Hindlimb muscle (tissue), 1 donor: ENCODE measurements at places on chromosomes 6 and 20. TPM values are rescaled to one million over a fixed set of nuclear protein-coding genes. Genes with fewer than 3 reads are reported as not detected.

DNA sequence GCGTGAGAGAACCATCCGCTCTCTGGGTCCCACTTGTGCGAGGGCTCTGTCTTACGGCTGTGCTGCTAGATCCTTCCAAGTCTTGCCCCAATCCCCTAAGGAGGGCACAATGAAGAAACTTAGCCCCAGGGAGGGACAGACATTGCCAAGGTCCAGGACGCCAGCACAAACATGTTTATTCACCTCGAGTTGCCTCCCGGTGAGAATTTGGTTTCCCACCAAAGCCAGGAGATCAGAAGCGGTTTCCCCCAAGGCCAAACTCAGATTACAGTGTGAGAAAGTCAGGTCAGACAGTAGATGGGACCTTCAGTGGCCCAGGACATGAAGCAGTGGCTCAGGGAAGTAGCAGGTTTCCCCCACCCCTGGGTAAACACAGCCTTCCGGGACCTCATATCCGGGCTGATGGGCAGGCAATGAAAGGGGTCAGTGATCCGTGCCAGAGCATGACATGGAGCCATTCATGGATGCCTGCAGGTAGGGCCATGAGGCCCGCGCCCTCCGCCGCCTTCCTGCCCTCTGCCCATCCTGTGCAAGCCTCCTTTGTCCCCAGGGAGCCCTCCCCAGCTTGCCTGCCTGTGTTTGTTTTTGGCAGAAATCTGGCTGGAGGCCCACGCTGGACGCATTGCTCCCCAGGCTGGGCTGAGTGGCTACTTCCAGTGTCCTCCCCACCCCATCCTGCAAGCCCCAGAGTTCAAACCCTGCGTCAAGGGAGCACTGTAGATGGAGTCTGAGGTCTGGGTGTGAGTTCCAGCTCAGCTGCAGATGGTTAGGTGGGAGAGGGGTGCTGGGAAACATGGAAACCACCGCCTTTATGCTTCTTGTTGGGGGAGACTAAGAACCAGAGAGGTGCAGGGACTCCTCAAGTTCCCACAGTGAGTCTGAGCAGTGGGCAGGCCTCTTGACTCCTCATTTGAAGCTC is 2.0 kb downstream of the BPIFB2 start:
- no peak for DNase-seq

DNA sequence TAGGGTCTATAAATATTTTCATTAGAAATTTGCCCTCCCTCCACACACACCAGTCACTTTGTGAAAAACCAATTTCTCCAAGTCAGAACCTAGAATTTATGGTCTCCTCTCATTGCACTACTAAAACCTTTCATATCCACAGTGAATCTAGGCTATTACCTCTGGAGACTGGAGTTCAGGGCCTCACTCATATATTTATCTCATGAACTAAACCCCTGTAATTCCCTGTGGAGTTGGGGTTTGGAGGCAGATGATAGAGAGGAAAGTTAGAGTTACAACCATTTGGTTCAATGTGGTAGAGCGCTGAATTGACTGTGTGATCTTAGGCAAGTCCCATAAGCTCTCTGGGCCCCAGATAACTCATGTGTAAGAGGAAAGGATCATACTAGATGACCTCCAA is 18.2 kb upstream of the CEP85L start:
- no peak for DNase-seq

DNA sequence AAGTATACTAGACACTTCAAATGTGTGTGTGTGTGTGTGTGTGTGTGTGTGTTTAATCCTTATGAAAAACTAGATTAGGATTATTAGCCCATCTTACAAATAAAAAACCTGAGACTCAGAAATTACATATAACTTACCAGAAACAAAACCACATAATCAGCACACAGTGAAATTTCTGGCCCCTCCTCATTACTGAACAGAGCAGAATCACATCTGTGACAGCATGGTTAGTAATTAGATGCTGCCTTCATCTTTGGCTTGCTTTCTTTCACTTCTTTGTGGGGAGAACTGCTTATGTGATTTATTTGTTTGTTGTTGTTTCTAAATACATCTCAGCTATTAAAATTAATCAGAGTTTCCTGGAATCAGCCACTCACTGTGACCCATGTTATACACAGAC is 267.1 kb downstream of the TENT5A start:
- DNase-seq, result no peak

DNA sequence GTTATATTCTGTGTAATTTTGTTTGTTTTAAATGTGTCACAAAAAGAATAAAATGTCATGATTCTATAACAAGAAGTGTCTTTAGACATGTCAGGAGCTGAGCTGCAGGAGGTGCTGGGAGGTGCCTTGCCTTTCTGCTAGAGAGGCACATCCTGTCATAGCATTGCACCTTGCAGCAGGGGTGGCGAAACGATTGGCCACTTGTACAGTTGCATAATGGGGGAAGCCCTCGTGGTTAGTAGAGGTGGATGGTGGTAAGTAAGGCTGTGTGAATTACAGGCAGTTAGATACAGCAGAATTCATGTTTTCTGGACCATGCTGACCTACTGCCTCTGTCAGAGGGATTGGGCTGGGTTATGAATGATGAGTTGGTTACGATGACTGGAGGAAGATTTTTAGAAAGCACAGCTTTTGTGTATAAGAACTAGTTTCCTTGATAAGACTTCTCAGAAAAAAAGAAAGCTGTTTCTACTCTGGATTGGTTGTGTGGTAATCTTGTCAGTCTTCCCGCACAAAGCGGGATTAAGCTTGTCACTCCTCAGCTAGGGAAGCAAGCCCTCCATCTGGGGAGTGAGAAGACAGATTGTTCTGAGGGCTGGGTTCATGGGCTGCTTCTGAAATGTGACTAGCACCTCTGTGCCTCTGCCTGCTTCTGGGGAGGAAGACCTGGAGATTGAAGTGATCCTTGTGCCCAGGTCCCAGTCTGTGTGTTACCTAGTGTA is 74.9 kb downstream of the FOXO3 start:
- no peak for DNase-seq

TRIM27 gene
- polyA plus RNA-seq, result 44.0 TPM

BLOC1S5 gene
- 12.1 TPM for polyA plus RNA-seq
